Breast epithelium (tissue), 4 donors: ENCODE measurements at places on chromosomes 1 and 21.

GRCh38 chr1:228691926-228692325 lies 43.4 kb upstream of the RHOU start:
- DNase-seq: no peak

GRCh38 chr1:151494741-151495281 lies 16.4 kb upstream of the CGN start:
- DNase-seq: no peak

GRCh38 chr1:116506132-116507004 lies 64.5 kb downstream of the CD58 start:
- DNase-seq: no peak

GRCh38 chr1:87167848-87168525 lies 160.7 kb upstream of the LMO4 start:
- no peak for DNase-seq

DNA sequence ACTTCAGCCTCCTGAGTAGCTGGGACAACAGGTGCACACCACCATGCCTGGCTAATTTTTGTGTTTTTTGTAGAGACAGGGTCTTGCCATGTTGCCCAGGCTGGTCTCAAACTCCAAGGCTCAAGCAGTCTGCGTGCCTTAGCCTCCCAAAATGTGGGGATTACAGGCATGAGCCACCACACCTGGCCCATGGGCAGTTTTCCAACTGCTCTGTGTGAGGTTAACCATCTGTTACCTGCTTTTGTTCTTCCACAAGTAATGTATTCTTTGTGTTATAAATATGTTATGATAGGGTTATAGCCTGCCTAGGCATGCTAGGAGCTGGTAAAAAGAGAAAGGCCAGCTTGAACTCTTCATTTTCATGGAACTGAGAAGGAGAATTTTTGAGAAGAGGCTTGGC lies 30.7 kb downstream of the TUFT1 start:
- DNase-seq: no peak

GRCh38 chr1:236060286-236060685 lies 4.6 kb downstream of the NID1 start:
- no peak for DNase-seq

- peak; percentile 91 for DNase-seq
Observed at GRCh38 chr1:41482001-41482765, 2.3 kb downstream of the EDN2 start.

DNA sequence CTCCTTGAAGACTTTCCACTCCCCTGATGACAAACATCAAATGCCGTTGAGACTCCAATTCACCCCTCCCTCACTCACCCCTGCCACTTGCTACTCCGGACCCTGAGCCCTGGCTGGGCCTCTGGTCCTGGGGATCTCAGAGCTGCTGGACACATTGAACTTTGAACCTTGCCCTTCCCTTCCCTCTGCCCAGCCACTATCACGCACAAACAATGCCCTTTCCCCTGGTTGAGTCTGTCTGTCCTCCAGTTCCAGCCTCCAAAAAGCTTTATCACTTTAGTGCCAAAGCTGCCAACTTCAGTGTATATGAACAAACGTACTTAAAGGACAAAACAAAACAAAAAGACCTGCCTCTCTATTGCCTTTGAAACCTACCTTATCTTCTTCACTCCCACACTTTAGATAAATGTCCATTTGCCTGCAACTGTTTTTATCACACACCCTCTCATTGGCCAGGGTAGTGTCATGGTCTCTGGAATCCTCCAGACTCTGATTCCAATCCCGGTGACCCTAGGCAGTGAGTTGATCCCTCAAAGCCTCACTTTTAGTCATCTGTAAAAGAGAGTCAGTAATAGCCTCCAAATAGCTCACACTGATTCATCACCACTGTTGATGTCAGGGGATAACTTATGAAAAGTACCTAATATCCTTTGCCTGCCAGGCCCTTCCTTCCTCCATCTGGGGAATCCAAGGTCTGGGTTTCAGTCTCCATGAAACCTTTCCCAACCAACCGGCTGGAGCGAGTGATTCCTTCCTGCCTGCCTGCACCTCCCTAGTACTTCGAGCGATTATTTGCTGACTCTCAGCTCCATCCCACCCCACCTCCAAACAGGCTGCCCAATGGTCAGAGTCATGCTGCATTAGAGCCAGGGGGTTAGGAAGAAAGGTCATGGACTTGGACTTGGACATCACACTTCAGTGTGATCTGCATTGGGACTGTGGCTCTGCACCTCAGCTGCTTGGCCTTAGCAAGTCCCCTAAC lies 15.9 kb upstream of the SPOCD1 start:
- DNase-seq: no peak

DNA sequence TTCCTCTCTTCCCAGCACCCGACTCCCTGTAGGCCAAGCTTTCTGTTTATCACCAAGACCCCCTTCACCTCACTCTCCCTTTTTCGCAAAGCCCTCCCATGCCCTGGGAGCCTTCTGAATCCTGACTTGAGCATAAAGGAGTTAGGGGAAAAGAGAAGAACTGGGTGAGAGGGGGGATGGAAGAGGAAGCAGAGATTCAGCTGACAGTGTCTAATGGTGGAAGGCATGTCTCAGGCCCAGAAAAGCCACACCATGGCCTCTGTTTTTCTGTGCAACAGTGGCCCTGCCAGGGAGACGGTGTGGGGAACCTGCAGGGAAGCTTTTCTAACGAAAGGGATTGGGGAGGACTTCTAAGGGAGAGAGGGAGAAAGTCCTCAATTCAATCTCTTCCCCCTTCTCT lies 32.9 kb upstream of the SLC30A1 start:
- no peak for DNase-seq

DNA sequence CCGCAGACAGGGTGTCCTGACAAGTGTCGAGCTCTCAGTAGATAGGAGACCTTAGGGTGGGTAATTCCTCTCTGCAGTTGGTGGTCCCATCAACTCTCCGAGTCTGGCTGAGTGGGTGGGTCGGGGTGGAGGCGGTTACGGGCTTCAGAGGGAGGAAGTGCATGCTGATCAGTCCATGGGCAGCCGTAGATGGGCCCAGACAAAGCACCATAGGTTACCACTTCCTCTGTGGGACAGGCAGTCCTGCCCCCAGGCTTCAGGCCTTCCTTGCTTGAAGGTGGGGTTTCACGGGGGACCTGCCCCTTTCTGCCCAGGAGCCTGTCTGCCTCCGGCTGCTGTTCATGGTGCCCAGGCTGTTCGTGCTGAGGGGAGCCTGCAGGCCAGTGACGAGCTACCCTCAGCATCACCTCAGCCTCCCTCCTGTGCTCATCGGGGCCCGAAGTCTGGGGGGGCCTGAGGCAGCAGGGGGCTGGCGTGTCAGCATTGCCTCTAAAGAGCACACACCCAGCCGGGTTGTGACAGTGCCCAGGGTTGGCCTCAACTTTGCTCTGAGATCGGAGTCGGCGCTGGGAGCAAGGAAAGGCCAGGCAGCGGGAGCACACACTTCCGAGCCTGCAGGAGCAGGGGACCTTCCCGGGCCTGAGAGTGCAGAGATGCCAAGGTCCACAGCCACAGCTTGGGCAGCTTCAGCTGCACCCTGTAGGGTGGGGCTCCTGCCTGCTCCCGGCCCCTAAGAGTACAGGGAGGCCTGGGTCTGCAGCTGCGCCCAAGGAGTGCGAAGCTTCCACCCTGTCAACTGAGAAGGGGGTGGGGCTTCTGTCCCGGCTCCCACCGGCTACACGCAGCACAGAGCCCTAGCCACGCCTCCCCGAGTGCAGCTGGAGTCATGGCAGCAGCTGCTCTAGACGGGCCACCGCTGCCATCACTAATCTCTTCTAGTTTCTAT lies 225.4 kb upstream of the NRIP1 start:
- DNase-seq: no peak

DNA sequence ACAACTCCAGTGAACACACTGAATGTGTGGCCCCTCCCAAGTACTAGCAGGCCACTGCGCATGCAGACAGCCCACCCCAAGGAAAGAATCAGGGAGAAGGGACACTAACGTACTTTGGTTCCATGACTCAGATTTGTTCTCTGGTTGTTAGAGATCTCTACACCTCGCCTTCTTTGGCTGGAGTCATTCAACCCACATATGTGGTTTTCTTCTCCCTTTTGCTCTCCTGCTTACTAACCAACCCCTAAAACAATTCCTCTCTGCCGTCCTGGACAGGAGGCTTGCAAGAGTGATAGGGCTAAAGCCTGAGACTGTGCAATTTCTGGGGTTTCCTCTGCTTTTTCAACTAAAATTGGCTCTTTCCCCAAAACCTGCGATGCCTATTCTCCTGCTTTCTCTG lies 5.7 kb upstream of the CD48 start:
- no peak for DNase-seq

DNA sequence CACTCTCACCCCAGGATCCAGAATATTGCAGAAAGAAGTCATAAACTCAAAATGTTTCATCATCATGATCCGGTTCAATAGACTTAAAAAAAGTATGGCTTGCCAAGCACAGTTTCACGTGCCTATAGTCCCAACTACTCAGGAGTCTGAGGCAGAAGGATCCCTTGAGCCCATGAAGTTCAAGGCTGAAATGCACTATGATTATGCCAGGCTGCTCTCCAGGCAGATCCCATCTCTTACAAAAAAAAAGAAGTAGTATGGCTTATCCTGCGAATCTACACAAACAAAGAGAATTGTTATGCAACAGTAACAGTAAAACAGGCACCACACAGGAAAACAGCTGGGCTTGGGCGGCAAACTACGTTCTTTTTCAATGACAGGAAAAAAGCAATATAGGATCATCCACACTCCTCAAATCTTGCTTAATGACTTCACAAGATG lies 76.2 kb downstream of the EIF4G3 start:
- DNase-seq: no peak

DNA sequence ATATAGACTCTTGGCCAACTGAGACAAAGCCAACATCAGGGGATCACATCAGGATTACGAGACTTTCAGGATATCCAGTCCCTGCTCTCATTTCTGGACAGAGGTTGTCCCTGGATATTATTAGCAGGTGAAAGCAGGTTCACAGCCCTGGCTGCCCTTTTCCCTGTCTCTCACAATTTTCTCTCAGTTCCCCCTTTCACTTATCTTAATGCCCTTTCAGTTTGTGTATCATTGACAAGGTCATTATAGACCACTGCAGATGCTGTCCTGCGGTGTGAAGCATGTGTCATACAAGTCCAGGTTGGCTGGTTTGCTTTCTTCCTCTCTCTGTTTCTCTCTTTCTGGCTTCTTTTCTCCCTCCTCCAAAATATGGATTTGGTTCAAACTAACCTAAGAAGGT lies 2.1 kb upstream of the KLHDC9 start:
- peak; percentile 9 for DNase-seq

- no peak for DNase-seq
Observed at GRCh38 chr1:180153032-180153431, 1.6 kb upstream of the QSOX1 start.

DNA sequence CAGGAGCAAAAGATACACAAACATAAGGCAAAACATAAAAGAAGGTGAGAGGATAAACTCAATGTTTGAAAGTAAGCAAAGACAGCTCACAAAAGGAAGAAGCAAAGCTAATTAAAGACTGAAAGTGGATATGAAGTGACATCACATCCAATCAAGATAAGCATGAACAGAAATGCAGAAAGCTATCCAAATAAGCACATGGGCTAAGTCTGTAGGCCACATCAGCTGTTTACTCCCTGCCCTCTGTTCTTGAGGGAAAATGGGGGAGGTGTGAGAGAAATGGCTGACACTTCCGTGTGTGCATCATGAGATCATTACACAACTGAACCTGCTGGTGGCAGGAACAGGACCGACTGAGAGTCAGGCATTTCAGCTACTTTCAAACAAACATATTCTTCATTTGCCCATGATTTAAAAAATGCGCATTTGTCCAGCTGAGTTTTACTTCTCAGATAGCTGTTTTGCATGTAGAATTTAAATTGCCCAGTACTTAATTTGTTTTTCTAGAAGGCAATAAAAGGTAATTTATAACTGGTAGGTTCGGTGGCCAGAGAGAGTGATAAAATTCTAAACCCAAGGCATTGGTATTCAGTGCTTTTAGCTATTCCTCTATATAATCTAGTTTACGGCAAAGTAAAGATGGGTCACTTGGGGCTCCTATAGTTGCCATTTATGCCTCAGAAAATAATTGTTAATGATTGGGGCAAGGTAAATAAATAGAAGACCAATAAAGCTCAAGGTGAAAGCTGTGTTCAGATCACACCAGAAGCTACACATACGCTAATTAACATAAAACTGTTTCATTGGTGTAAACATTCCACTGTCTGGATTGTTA lies 27.2 kb upstream of the MAN1A2 start:
- no peak for DNase-seq

DNA sequence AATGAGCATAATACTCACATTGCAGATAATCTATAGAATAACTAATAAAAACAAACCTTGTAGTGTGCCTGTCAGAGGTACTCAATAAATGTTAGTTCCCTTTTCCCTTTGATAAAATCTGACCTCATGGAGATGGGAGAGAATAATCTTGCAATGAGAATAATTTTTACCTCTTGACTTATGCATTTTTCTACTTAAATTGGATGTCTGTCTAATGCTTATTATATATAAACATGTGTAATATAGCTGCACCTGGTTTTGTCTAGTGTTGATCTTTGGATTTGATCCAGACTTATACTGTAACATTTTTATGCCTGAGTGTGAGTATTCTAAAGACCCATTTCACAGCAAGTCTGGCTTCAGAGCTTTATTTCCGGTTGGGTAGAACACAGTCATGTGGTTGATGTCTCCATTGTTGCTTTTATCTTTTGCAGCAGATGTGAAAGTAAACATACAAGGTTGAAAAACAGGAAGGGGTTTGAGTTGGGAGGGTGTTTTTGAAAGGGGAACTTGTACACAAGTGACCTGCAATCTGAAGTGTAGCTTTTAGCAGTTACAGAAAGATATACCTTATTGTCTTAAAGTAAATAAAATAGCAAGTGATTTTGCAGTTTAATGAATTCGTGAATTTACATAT lies 12.4 kb downstream of the EPB41 start:
- no peak for DNase-seq

GRCh38 chr1:175536921-175537320 lies 206.5 kb downstream of the TNR start:
- DNase-seq: no peak

GRCh38 chr1:10152709-10153284 lies 57.6 kb upstream of the KIF1B start:
- DNase-seq: no peak

- DNase-seq: no peak
Observed at GRCh38 chr1:156658496-156658895, 16.6 kb downstream of the BCAN start.

GRCh38 chr1:12450090-12450755 lies 167.8 kb downstream of the DHRS3 start:
- DNase-seq: no peak

DNA sequence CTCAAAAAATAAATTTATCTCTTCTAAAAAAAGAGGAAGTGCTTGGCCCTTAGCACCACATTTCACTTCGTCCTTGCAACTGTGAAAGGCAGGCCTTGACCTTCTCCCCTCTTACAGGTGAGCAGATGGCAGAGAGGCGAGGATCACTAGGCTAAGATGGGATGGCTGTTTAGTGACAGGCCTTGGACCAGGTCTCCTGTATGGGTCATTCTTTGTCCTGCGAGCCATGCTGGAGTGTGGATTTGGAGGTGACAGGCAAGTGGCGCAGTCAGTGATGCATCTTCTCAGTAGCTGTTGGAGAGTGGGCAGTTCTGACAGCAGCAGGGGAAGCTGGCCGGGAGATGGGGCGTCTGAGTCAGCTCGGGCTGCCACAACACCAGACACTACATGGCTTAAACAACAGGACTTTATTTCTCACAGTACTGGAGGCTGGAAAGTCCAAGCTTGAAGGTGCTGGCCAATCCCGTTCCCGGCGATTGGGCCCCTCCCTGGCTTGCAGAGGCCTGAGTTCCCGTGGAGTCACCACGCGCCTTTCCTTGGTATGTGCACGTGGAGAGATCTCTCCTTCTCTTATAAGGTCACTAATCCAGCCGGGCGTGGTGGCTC lies 16.5 kb downstream of the SLC27A3 start:
- no peak for DNase-seq
